ENCODE measurements at places on chromosomes 16 and 17. TPM values are rescaled to one million over a fixed set of nuclear protein-coding genes. Genes with fewer than 3 reads are reported as not detected.

Gene KRTAP9-2
- not detected for total RNA-seq

Gene DPEP3
- total RNA-seq = not detected

Gene SEC14L5
- 0.02 TPM for total RNA-seq

Gene GJC1
- 7.6 TPM for total RNA-seq

Gene ENPP7
- not detected for total RNA-seq

Gene KCNH4
- total RNA-seq = not detected

Gene SPATA32
- total RNA-seq = not detected

Gene ACOX1
- 22.4 TPM for total RNA-seq

Gene ADAP2
- 1.2 TPM for total RNA-seq

Gene CDH8
- 0.59 TPM for total RNA-seq

Gene COG8
- 36.8 TPM for total RNA-seq

Gene SLC5A2
- total RNA-seq = not detected

Gene LGALS9
- 113 TPM for total RNA-seq

Gene OTOA
- not detected for total RNA-seq

Gene TBC1D3H
- not detected for total RNA-seq

All from M059J (cell line).